ENCODE measurements at places on chromosomes 7 and 10. TPM values are rescaled to one million over a fixed set of nuclear protein-coding genes. Genes with fewer than 3 reads are reported as not detected.

- DNase-seq: no peak
Measured at GRCh38 chr10:133169173-133169947, 9.3 kb downstream of the KNDC1 start.

DNA sequence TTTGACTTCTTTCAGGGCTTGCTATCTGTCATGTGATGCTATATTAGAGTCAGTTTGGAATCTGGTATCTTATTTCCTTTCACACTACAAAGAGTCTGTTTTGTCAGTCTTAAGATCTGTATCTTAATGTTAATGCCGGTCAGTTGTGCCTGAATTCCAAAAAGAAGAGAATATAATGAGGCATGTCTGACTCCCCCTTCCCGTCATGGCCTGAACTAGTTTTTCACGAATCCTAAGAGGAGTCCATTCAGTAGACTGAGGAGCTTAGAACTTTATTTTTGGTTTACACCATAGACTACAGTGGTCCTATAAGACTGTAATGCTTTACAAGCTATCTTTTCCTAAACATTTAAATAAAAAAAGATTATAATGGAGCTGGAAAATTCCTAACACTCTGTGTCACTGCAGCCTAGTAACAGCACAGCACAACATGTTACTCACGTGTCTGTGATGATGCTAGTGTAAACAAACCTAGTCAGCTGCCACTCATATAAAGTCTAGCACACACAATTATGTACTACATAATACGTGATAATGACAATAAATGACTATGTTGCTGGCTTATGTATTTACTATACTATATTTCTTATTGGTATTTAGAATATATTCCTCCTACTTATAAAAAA, 50.6 kb downstream of the VPS41 start:
- DNase-seq: no peak

Gene TWIST1
- 14.8 TPM for total RNA-seq

Gene ELOVL3
- total RNA-seq: 0.72 TPM

DNA sequence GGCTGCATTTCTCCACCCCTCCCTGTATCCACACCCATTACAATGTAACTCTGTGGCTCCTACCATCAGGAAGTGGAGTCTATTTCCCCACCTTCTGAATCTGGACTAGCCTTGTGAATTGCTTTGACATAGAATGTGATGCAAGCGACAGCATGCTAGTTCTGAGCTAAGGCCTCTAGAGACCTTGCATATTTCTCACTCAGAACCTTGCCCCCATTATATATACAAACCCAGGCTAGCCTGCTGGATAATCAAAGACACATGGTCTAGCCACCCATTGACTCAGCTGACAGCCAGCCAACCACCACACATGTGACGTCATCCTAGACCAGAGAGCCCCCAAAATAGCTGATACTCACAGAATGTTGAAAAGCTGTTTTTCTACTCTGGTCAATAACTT, 77.9 kb downstream of the CCDC71L start:
- no peak for DNase-seq

Gene NPY4R
- not detected for total RNA-seq

- no peak for DNase-seq
Measured at GRCh38 chr7:47967123-47967522, 12.3 kb downstream of the HUS1 start.

Gene EGR2
- 5.0 TPM for total RNA-seq

- no peak for DNase-seq
Measured at GRCh38 chr7:39615350-39615975, 7.9 kb upstream of the RALA start.

- DNase-seq: no peak
Measured at GRCh38 chr7:44439926-44440325, 50.5 kb downstream of the NUDCD3 start.

DNA sequence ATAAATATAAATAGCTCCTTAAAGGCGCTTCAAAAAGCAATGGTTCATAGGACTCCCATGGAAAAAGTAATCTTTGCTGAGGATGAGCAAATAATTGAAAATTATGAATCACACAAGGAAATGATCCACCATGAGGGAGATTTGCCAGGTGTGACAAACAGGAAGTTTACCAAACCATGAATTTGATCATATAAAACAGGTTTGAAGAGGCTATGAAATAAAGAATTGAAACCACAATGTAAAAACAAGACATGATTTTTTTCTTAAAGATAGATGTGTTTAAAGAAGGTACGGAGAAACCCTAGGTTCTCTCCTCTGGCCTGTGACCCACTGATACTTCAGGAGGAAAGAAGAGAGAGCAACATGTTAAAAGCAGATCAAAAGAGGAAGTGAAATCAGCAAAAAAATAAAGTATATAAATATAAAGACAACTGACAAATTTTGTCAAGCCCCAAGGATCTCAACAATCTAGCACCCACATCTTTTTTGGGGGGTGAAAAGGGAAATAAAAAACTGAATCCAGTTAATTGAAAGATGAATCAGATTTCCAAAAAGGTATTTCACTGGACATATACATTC, 111.3 kb upstream of the ASAH2 start:
- DNase-seq: no peak

Gene DENND2A
- total RNA-seq: 13.5 TPM

Gene CABCOCO1
- total RNA-seq: 0.65 TPM

Gene KMT2C
- total RNA-seq: 57.7 TPM

DNA sequence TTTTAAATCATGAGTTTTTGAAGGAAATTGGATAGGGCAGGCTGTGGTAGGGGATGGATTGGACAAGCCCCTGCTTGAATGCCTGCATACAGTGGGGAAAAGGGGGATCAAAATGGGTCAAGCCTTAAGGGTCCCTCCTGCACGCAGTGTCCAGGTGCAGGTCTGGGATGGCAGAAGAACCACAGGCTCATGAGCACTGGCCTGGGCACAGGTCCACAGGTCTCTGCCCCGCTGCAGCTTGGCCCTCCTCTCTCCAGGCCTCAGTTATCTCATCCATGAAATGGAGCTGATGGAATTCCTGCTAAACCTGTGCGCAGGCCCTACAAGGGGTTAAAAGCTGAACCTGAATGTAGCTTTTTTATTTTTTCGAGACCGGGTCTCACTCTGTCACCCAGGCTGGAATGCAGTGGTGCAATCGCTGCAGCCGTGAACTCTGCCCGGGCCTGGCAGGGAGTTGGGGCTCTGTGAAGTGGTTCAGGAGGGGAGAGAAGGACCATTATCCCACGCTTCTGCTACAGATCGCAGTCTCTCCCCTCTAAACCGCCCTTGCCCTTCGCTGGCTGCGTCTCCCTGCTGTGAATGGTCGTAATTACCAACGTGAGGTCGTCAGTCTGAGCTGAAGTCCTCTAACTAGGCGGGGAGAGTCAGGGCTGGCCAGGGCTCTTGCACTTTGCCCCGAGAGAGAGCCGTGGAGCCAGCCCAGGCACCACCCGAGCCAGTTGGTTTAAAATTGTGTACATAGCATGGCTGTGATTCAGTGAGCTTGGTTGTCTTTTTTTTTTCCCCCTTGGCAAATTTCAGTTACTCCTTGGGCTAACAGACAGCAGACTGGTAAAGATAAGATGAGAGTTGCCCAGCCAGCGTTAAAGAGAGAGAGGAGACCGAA, 77.5 kb upstream of the GTF2I start:
- no peak for DNase-seq

Gene NAT16
- not detected for total RNA-seq

DNA sequence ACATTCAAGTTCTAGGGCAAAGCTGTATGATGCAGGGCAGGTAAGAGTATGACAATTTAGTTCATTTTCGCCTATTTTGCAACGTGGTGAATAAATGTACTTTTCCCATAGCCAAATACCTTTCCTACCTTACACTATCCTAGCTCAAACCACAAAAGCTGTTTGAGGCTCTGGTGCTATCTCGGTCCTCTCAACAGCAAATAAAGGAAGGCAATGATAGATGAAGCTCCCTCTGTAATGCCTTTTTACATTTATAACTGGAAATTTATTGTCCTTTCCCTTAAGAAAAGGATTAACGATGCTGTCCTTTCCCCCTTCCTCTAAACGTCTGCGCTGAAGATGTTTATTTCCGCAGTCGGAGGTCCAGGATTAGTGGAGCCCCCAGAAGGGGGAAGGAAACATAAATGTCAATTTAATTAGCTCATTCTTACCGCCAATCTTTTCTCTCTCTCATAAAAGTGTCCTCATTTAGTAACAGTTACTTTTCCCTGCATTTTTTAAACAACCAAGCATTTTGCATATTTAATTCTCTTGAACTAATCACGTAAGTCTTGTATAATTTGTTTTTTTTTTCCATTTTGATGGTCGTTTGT, 114.6 kb downstream of the PIP4K2A start:
- DNase-seq: no peak

DNA sequence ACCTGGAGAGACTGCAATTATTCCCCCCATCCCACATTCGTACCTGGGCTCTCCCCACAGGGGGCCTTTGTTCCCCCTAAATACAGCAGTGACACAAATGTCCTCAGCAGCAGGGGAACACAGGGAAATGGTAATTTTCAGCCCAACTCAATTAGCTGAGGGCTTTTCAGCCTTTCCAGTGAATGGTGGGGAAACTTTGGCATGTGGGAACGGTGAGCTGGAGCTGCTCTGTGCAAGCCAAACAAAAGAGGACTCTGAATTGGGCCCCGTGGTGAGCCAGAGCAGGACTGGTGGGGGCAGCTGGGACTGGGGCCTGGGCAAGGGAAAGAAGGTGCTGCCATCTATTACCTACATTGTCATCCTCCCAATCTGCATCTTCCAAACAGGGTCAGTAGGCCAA, 51.0 kb downstream of the FBXW4 start:
- no peak for DNase-seq

Gene CRTAC1
- 1.1 TPM for total RNA-seq

GRCh38 chr10:3151889-3152565, 20.6 kb downstream of the PITRM1 start:
- DNase-seq: no peak

Gene TDRD1
- 0.24 TPM for total RNA-seq

GRCh38 chr10:80647173-80647833, 109.6 kb downstream of the SH2D4B start:
- DNase-seq: no peak

DNA sequence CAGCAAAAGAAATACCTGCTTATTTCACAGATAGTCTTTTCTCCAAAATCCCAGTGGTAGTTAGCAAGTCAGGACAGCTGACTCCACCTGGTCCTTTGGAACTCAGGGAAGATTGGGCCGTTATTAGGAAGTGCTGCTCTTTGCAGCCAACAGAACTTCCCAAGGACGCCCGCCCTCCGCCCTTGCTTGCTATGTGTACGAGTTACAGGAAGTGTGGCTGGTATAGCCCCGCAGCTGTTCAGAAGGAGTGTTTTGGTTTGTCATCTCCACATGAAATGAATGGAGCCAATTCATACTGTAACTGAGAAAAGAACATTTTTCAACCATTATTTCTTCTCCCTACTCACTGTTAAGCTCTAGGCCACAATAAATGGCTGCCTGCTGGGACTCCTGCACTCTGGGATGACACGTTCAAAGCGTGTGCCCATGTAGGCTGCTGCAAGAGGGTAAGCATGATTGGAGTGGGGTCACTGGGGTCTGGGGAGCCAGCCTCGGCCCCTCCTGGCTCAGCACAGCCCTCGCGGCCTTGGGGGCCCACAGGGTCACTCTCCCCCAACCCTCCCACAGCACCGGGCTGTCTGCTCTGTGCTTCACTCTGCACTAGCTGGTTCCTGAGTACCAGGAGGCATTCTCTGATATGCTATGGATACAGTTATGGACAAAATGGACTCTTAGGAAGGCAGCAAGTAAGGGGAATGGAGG, 244.0 kb downstream of the EBF3 start:
- no peak for DNase-seq

Gene GPR85
- total RNA-seq: 1.0 TPM

- DNase-seq: no peak
Measured at GRCh38 chr10:78454123-78454645, 420.5 kb downstream of the RPS24 start.

Gene CAV2
- total RNA-seq: 156 TPM

Gene SCIN
- 4.3 TPM for total RNA-seq

DNA sequence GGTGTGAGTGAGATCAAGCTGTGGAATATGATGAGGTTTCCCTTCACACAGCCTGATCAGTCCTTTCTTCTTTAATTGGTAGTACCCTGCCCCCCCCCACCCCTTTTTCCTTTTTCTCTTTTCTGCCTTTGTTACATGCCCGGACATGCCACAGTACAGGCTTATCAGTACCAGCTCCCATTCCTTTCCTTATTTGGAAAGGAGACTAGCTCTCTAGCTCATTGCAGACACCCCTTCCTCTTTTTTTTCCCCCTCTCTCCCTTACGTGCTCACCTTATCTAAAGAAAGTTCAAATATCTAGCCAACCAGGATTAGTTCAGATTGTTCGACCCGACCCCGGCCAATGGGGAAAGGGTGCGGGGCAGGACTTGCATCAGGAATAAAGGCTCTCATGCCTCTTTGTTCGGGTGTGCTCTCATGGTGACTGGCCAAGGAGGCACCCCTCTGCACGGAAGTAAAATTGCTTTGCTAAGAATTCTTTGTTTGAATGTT, 230.4 kb downstream of the ACTR3B start:
- no peak for DNase-seq

DNA sequence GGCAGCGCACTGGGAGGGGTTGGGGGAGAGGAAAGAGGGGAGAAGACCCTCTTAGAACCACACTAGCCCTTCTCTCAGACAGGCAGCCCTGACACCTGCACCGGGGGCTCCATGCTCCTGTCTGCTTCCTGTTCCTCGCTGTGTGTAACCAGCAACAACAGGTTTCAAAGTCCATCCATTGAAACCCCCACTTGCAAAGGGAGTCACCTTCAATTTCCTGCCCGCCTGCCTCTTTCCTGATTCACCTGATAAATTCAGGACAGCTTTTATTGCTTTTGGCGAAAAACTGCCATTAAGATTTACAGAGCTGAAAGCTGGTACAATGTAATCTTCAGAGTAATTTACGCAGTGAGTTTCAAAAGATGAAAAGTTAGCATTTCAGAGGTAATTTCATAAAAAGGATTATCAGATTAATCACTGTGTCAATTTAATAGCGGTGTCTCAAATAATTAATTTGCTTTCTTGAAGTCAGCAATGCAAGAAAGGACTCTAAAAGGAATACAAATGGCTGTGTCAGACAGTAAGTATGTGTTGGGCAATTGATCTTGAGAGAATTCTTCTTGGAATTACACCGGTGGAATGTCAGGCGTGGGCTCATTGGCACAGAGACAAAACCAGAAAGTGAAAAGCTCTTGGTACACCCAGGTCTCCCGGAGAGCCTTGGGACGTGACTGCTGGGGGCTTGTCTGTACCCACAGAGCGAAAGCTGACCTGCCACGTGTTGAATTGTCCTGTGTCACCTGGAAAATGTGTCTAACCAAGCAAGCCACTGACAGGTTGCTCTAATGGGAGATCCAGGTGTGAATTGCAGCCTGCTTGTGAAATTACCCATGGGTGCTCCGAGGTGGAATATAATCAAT, 60.7 kb downstream of the TMEM209 start:
- no peak for DNase-seq

DNA sequence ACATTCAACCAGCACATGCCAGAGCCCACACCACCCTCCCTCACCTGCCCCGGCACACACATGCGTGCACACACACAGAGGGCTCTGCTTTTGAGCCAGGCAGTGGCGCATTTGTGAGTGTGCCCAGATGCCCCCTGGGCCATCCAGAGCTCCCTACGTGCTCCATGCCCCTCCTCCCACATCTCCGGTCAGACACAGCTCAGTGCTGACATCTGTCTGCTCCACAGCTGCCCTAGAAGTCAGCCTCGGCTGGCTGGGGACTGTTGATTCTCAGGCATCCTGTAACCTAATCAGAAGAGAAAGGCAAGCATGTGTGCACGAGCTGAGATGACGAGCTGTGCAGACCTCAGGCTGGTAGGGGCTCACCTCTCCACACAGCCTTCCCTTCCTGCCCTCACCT, 135.1 kb downstream of the ZMIZ1 start:
- no peak for DNase-seq
